ENCODE measurements at places on chromosomes 6 and 20. TPM values are rescaled to one million over a fixed set of nuclear protein-coding genes. Genes with fewer than 3 reads are reported as not detected.

Gene ZC2HC1B
- not detected for total RNA-seq

Gene BPIFB2
- total RNA-seq, result not detected

Gene DEFB124
- not detected for total RNA-seq

Gene MEP1A
- total RNA-seq, result not detected

Gene CASS4
- 5.8 TPM for total RNA-seq

Gene KIAA0408
- 3.4 TPM for total RNA-seq

Gene HEY2
- not detected for total RNA-seq

Gene KCNK15
- total RNA-seq, result not detected

Gene BMP2
- total RNA-seq, result not detected

Gene MUC21
- total RNA-seq, result not detected

Gene HLA-DQA1
- total RNA-seq, result 6.1 TPM

Gene FLRT3
- total RNA-seq, result not detected

Gene GPX6
- total RNA-seq, result not detected

Gene SGK2
- total RNA-seq, result 0.28 TPM

Gene BPIFB1
- total RNA-seq, result not detected

Gene C4B
- total RNA-seq, result 3.5 TPM

Gene TRIM10
- total RNA-seq, result not detected

Gene EYS
- not detected for total RNA-seq

Gene HCK
- not detected for total RNA-seq

Gene COL20A1
- total RNA-seq, result not detected

Gene ACTL10
- total RNA-seq, result 4.9 TPM

Gene GMPR
- total RNA-seq, result 0.48 TPM

Gene C6orf52
- 0.63 TPM for total RNA-seq

Gene EDN1
- not detected for total RNA-seq

Gene MYMX
- total RNA-seq, result not detected

Gene LGSN
- not detected for total RNA-seq

Gene RBM24
- not detected for total RNA-seq

Gene KCNQ5
- total RNA-seq, result 6.2 TPM

Gene TMC2
- not detected for total RNA-seq

Gene KAT14
- 15.8 TPM for total RNA-seq

Gene TFAP2B
- not detected for total RNA-seq

Gene IMPG1
- not detected for total RNA-seq

Gene CLDN20
- total RNA-seq, result not detected

Gene GPX5
- not detected for total RNA-seq

Gene MROH8
- total RNA-seq, result 3.3 TPM

Gene KCNK5
- 3.1 TPM for total RNA-seq

Gene PTCHD4
- not detected for total RNA-seq

Gene PXDC1
- not detected for total RNA-seq

Gene PLN
- not detected for total RNA-seq

Gene WFDC12
- total RNA-seq, result not detected

Gene TP53TG5
- total RNA-seq, result 0.08 TPM

Gene MYH7B
- 0.22 TPM for total RNA-seq

Gene GHRH
- not detected for total RNA-seq

Gene PANK2
- 56.1 TPM for total RNA-seq

Gene OR2H1
- total RNA-seq, result not detected

Gene CGA
- total RNA-seq, result not detected

Gene ARMC12
- 1.7 TPM for total RNA-seq

Gene RAET1E
- total RNA-seq, result not detected

Gene SLC22A1
- 0.60 TPM for total RNA-seq

Gene COL19A1
- total RNA-seq, result not detected

Gene XKR7
- total RNA-seq, result not detected

Gene GABRR1
- not detected for total RNA-seq

Gene NOX3
- not detected for total RNA-seq

Gene TMEM14C
- 43.6 TPM for total RNA-seq

Gene RGS17
- not detected for total RNA-seq

Gene NKX2-4
- not detected for total RNA-seq

Gene MAP7
- 3.1 TPM for total RNA-seq

Gene ROS1
- not detected for total RNA-seq

All from activated naive CD4-positive, alpha-beta T cell treated with anti-CD3 and anti-CD28 coated beads, Interleukin-2, amount 10 ng/mL, durations not matched to agents 5 hours and 36 hours (primary cell).